H1 (cell line): ENCODE measurements at places on chromosomes 4 and X.
A peak's percentile ranks its signal among the peaks of the same experiment; 100 is the strongest.

- no peaks in the 10 kb centered on the region for H3K36me3 ChIP-seq
- no peak overlapping the region for H3K4me3 ChIP-seq
- H3K27me3 ChIP-seq, result no peaks in the 10 kb centered on the region
Observed at GRCh38 chrX:1464041-1464970, 11.6 kb upstream of the ASMTL start.

DNA sequence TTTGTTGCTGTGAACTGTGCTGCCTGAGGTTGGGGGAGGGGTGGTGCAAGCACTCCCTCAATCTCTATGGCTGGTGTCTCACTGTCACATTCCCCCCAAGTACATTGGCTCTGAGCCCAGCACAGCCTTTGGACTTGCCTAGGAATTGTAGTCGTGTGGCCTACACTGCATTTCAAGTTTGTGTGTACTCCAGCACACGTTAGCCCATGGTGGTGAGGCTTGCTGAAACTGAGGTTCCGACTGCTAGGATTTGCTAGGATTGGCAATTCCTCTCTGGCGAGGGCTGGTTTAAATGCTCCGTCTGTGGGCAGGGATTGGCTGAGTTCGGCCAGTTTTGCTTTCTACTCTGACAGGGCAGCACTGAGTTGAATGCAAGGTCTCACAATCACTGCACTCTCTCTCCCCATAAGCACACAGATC lies 121.7 kb upstream of the CXXC4 start:
- H3K27me3 ChIP-seq, result no peaks in the 10 kb centered on the region
- peaks cover 7% of the 10 kb centered on the region for H3K4me1 ChIP-seq
- no peak for DNase-seq

DNA sequence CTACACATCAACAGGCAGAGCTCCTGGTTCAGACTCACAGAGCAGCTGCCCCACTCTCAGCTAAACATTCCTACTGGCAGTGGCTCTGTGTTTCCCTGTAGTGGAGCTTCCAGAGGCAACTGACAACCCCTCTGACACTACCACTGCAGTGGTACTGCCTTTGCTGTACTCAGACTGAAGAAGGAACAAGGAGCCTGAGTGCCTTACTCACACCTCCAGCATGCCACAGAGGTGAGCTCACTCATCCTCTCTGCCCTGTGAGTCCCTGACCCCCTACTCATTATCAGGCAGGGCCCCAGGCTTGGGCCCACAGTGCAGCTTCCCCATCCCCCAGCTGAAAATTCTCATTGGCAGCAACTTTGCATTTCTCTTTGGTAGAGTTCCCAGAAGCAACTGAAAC lies 240.5 kb upstream of the POF1B start:
- no peak overlapping the region for H3K27ac ChIP-seq
- H3K36me3 ChIP-seq, result no peaks in the 10 kb centered on the region
- no peaks in the 10 kb centered on the region for H3K27me3 ChIP-seq
- H3K4me3 ChIP-seq, result no peak overlapping the region
- no peak for DNase-seq

GRCh38 chrX:13283950-13284546 lies 35.8 kb downstream of the ATXN3L start:
- no peak for DNase-seq
- peak overlapping the region; percentile 73 for H3K27ac ChIP-seq
- H3K4me3 ChIP-seq, result no peak overlapping the region
- H3K27me3 ChIP-seq, result no peaks in the 10 kb centered on the region
- peaks cover 3% of the 10 kb centered on the region for H3K4me1 ChIP-seq

DNA sequence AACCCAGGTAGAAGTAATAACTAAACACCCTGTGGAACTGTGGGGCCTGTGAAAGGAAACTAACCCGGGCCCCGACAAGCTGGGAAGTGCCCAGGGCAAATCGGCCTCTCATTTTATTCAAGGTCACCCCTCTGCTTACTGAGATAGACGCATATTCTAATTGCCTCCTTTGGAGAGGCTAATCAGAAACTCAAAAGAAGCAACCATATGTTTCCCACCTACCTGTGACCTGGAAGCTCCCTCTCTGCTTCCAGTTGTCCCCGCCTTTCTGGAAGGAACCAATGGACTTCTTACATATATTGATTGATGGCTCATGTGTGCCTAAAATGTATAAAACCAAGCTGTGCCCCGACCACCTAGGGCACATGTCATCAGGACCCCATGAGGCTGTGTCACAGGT lies 23.1 kb upstream of the DHRSX start:
- H3K27ac ChIP-seq, result no peak overlapping the region; the same call in 1 of the 2 replicates
- no peaks in the 10 kb centered on the region for H3K27me3 ChIP-seq
- DNase-seq, result no peak
- H3K4me1 ChIP-seq, result 0 out of 2 replicates have a peak, but pooled peaks cover 2% of the 10 kb centered on the region
- no peaks in the 10 kb centered on the region for H3K36me3 ChIP-seq
